HFF-Myc (cell line): ENCODE measurements at places on chromosomes 7 and 10.

DNA sequence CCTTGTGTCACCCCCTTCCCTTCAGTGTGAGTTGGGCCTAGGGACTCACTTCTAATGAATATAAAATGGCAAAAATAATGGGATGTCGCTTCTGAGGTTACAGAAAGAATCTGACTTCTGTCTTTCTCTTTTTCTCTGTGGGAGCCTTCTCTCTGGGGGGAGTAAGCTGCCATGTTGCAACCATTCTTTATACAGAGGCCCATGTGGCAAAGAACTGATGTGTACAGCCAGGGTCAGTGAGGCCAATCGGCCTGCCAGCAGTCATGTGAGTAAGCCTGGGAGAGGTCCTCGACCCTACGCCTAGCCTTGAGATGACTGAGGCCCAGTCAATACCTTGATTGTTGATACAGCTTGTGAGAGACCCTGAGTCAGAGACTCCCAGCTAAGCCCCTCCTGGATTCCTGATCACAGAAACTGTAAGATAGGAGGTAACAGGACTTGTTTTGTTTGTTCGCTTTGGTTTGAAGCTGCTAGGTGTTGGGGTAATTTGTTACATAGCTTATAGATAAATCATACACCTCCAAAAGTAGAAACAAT, 1.7 kb downstream of the TCAF1 start:
- DNase-seq = no peak

DNA sequence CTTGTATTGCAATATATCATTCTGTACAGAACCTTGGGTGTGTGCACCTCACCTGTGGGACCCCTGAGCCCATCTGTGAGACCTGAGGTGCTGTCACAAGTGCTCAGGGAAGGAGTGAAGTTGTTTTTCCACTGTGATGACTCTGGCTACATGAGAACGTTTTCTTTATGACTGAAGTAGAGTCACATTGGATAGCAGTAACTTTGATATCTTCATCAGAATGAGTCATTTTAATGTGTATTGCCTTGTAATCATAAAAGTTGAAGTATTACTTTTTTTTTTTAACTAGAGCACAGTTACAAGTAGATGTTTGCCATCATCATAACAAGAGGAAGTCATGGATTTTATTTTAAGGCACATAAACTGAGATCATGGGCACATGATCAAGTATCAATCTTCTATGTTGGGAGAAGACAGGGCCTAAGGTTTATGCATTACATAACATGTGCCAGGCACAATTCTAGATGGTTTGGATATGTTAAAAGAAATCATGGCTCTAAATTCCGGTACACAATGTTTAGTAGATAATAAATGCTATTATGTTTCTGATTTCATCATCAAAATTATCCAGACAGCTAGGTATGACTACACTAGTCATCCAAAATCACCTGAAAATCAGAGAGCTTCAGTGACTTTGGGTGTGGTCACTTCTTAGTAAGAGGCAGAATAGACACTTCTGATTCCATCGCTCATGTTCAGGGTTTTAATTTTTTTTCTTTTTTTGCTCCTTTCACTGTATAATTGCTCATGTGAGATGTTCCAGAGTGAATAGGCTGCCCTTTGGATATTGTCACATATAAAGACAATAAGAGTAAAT, 82.7 kb upstream of the KLF6 start:
- DNase-seq = no peak

- no peak for DNase-seq
Measured at GRCh38 chr10:96500519-96500918, 13.2 kb downstream of the TLL2 start.

- DNase-seq = no peak
Measured at GRCh38 chr7:41975849-41976248, 261.2 kb downstream of the GLI3 start.

- no peak for DNase-seq
Measured at GRCh38 chr10:104345941-104346340, 7.7 kb upstream of the ITPRIP start.

GRCh38 chr10:118965096-118965495, 64.4 kb upstream of the NANOS1 start:
- DNase-seq = no peak

- no peak for DNase-seq
Measured at GRCh38 chr10:119495545-119495944, 47.0 kb downstream of the RGS10 start.

- DNase-seq = no peak
Measured at GRCh38 chr10:28135258-28135657, 136.4 kb upstream of the ODAD2 start.

- DNase-seq = no peak
Measured at GRCh38 chr10:100000109-100000644, 9.6 kb downstream of the DNMBP start.

- DNase-seq = no peak
Measured at GRCh38 chr10:61097026-61097425, 153.0 kb upstream of the RHOBTB1 start.

DNA sequence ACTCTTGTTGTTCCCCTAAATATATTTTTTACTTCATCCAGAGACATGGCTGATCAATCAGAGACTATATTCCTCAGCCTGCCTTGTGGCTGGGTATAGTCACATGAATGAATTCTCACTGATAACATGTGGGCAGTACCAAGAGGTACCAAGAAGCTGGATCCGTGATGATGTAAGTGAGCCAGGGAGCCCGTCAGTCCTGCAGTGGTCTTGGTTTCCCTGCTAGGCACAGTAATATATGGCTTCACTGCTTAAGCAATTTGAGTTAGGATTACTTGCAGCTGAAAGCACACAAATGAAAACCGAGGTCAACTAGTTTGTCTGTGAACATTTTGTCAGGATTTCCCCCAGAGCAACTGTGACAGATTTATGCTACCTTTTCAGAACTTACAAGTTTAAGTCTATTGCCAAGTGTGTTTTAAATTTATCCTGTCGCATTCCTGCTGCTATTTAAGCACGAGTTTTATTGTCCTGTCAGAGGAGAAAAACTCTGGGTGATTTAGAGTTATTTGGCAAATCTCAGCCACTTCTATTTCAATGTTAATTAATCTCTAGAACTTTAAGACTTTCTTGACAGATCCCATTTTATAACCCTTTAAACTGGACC, 381.8 kb downstream of the PHF14 start:
- DNase-seq = no peak

DNA sequence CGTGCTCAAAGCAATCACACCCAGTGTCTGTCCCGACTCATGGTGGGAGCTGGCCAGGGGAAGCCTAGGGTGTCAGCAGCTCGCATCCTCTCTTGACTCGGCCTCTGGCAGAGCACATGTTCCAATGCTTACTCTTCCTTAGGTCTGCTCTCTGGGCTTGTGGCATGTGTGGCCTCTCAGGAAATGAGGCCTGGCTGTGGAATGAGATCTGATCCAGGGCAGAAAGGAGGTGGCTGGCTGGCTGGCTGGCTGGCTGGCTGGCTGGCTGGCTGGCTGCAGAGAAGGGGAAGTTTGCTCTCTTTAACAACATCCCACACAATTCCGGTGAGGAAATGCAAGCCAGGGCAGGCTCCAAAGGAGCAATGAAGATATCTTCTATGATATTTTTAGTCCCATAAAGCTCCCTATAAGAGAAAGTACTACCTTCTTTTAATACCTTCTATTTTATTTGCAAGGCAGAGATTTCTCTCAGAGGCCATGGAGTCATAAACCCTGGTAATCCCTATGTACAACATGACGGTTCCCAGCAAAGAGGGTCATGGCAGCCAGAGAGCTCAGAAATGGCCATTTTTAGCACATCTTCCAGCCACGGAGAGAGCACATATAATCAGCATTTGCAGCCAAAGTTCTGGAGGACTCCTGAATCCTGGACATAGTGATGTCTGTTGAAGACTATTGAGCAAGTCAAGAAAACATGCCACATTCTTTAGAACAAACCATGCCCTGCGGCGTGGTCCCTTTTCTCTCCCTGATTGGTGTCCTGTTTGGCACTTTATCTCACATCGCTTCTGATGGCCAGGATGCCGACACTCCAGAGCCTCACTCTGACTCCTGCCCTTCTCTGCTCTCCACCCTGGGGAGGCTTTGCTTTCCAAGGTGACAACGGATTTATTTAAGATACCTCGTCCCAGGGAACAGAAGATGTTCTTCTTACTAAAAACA, 153.7 kb downstream of the FANK1 start:
- no peak for DNase-seq

GRCh38 chr7:36775061-36775620, 50.8 kb upstream of the AOAH start:
- no peak for DNase-seq

- DNase-seq = no peak
Measured at GRCh38 chr10:33036670-33037069, 78.6 kb upstream of the ITGB1 start.

DNA sequence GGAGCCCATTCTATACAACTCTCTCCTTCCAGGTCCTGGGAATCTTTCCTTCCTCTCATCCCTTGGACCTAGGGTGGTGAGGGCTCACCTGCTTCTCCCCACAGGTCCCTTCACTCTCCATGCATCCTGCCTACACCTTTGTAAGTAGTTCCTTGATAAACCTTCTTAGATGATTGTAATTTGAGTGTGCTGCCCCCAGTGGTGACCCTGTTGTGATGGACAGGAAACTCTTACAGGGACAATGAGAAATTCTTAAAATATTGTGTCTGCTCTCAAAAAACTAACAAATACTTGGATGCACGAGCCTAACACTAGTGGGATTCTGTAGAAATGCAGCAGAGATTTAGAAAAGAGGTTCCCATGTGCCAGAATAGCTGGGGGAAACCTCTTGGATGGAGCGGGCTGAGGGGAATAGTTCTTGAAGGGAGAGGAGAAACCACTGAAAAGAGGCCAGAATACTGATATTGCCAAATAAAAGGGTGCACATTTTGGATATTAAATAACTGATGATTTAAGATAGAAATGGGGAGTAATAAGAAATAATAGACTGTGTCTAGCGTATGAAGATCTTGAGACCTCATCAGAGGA, 6.7 kb upstream of the PAXIP1 start:
- DNase-seq = no peak

GRCh38 chr7:135285547-135286233, 52.1 kb downstream of the STRA8 start:
- no peak for DNase-seq
